ENCODE measurements at places on chromosomes 2 and 18.

GRCh38 chr18:47847635-47848034 is 82.8 kb downstream of the SMAD2 start:
- no peak for DNase-seq

DNA sequence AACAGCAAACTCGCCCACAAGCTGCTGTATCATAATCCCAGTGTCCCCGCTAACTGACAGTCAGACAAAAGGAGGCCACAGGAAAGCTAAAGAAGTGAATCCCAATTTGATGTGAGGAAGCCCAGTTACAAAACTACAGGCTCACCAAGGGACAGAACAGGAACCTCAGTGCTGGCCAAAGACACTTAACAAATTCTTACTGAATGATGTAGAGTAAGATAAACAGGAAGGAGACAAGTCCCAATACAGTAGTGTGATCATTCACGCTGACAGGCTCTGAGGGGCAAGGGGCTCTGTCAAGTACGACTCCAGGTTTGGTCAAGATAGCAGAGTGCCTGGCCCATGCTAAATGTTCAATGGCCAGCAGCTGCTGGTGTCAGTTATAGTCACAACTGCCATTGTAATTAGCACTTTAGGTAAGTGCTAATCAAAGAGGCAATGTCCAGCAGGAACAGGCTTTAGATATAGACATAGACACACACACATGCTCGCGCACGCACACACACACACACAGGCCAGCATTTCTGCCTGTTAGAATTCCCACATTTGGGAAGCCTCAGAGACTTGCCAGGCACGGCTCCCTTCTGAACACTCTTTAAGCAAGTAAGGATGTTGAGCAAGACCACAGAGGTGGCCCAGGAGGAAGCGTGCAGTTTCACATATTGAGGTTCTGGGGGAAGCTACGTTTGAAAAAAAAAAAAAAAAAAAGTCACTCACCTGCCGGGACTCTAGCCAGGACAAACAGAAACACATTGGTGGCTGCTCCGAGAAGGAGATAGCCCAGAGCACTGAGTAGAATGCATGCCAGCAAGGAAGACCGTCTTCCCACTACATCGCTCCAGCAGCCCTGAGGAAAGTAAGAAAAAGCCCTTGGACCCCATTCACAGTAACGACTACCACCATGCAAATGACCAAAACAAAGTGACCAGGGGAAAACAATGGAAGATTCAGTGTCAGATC is 35.4 kb upstream of the TMEM182 start:
- no peak for DNase-seq

DNA sequence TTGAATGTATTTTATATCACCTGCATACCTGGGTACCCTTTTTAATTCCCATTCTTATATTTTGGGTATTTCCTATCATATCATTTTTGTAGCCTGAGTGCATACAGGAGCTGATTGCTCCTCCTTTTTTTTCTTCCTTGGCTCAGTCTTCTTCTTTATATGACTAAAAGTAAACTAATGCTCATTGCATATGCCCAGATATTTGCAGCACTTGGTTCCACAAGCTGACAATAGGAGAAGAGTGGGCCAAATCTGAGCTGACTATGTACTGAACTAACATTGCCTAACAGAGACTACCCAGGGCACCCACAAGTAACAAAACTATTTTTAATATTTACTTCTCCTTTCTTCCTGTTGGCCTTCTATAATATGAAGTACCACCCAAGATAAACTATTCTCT is 131.7 kb upstream of the SPOPL start:
- no peak for DNase-seq

GRCh38 chr18:68897286-68897685 is 99.4 kb downstream of the CCDC102B start:
- DNase-seq = no peak

- DNase-seq = no peak
These were observed 1.3 kb downstream of the VWA3B start for GRCh38 chr2:98088261-98088660.

DNA sequence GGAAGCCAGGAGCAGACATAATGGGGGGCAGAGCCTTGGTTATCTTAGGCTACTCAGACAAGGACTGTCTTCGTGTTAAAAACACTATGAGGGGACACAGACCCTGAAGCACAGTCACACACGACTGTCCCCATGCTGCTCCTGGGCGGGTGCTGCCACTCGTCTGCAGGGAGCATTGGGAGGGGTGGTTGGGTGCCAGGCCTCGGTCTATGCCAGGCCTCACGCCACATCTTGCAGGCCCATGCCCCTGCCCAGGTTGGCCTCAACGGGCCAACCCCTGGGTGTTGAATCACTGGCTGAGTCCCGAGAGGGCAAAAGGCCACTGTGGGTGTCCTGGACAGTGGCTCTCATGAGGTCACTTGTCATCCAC is 97.9 kb downstream of the USP40 start:
- DNase-seq = no peak

GRCh38 chr2:10054424-10054823 is 11.1 kb downstream of the KLF11 start:
- DNase-seq = no peak

GRCh38 chr2:163715199-163715598 is 20.6 kb downstream of the FIGN start:
- DNase-seq = no peak

GRCh38 chr18:41858761-41859555 is 96.1 kb upstream of the PIK3C3 start:
- no peak for DNase-seq

DNA sequence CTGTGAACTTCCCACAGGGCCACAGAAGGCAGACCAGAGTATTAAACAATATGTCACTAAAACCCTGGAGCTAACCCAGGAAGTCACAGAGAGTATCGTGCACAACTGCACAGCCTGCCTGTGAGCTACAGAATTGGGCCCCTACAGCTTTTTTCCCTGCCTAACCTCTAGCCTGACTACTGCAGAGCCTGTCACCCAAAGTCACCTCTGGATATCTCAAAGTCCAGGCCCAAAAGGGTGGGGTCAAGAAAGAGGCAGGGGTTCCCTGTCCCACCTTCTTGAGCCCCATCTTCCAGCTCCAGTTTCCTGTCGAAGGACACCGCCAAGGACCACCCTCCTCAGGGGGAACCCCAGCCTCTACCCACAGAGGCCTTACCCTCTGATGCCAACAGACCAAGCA is 13.5 kb downstream of the GAD1 start:
- no peak for DNase-seq

DNA sequence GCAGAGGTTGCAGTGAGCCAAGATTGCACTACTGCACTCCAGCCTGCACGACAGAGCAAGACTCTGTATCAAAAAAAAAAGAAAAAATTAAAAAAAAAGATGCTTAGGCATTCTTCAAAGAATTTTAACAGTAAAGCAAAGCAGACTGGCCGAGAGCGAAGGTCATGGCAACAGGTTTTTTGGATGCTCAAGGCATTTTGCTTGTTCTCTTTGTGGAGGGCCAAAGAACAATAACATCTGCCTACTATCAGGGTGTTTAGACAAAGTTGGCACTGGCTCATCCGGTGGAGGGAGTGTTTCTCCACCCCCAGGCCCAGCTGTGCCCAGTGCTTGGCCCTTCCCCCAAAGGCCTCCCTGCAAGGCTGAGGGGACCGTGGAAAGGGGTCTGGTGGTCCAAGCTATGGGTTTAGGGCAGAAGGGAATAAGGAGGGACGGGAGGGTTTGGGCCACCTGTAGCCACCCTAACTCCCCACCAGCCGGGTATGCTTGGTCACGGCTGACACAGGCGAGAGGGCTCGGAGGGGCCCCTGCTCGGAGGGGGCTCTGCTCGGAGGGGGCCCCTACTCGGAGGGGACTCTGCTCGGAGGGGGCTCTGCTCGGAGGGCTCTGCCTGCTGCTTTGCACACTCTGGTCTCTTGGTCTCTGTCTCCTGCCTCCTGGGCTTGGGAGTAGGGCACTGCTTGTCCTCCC is 26.7 kb upstream of the ALLC start:
- DNase-seq = no peak

GRCh38 chr18:76318607-76319006 is 176.4 kb downstream of the ZNF516 start:
- no peak for DNase-seq

DNA sequence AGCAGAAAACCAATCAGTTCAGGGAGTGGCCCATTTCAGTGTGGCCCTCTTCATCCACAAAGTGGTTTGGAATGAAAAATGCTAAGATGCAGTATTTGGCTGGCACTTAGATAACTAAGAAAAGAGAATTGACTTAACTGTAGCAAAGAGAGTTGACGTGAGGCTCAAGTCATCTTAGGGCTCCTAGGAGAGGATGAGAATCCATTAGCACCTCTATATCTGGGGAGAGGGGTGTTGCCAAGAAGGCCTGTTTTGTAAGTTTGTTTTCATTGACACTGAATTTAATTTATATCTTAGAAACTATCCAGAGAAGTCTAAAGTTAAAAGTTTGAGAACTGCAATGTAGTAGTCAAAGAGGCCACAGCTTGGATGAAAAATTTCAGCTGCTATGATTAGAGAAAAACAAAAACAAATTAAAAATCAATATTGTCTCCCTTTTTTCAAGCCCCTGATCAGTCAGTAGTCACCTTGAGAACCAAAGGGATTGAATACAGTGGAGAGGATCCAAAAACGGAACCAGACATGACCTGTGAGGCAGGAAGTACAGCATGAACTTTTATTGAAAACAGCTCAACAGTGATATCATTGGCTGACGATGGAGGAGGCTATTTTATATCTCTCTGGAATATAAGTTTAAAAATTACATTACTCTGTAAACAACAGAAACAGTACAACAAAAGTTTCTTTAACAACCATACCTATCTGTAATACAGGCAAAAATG is 52.7 kb downstream of the PHLPP1 start:
- no peak for DNase-seq

GRCh38 chr2:47237375-47238334 is 82.5 kb upstream of the STPG4 start:
- DNase-seq = no peak

GRCh38 chr2:99662761-99663341 is 173.0 kb upstream of the REV1 start:
- no peak for DNase-seq

GRCh38 chr2:75047992-75048625 is 89.7 kb downstream of the POLE4 start:
- no peak for DNase-seq

- DNase-seq = no peak
These were observed 14.8 kb downstream of the KLHL29 start for GRCh38 chr2:23399674-23400261.

GRCh38 chr2:133603109-133603508 is 34.8 kb upstream of the NCKAP5 start:
- DNase-seq = no peak

DNA sequence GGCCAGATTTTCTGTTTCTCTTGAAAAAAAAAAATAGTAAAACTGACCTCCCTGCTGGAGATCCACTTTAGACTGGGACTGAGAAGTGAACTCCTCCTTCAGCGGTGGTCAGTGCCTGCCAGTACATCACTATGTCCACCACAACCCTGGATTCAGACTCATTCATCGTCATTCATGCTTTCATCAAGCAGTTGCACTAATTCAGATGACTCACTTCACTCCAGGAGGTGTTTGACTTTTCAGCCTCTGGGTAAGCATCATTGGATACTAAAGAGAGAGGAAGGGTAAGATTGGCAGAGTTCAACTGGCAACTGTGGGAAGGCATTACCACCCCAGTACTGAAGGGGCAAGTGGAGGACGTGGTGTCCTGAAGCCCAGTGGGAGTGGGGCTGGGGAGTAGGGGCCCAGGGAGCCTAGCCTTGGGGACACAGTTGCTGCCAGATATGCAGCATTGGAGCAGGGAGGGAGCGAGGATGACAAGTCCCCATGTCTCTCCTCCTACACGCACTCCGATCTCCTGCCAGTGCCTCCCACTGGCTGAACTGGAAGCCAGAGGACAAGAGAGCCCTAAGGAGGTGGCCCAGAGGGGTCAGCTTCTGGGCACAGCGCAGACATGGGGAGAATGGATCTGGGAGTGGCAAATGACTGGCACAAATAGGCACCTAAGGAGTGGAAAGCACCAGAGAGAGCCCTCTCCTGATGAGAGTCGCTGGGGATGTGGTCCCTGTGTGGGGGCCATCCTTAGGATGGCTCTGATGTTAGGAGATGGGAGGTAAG is 111.1 kb downstream of the TGFA start:
- no peak for DNase-seq

DNA sequence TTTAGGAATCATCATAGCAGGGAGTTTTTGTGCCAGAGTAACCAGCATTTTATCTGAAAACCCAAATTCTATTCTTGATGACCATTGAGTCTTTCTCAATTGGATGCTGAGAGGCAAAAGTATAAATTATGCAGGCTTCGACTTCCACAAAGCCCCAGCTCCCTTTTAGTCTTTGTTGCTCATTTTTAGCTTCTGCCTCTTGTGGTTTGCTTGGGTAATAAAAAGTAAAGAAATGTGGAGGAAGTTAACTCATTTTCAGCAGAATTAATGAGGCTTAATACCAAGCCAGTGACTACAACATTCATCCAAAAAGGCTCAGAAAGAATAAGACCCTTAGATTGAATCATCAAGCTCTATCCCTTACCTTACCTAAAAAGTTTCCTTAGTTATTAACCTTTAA is 18.6 kb downstream of the ERMN start:
- DNase-seq = no peak

- no peak for DNase-seq
These were observed 4.0 kb downstream of the NT5DC4 start for GRCh38 chr2:112724591-112725525.

Measured in stimulated activated CD4-positive, alpha-beta T cell treated with anti-CD3 and anti-CD28 coated beads, Interleukin-1b, Interleukin-23, amount 100 ng/mL, for 24 hours (primary cell).